T follicular helper cell (primary cell): ENCODE measurements at places on chromosomes 4 and X.

GRCh38 chrX:56789518-56790070, 60.6 kb downstream of the NBDY start:
- DNase-seq, result no peak

DNA sequence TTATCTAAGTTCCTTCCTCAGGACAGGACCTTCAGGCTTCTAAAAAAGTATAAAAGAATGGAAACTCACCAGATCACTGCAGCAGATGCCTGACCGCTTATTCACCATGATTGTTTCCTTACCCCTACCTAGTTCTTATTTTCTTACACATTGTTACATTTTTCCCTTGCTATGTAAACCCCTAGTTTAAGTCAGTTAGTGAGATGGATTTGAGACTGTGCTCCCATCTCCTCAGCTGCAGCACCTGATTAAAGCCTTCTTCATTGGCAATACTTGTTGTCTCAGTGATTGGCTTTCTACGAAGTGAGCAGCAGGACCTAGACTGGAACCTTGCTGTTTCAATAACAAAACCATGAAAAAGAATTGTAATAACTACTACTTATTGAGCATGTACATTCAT, 4.7 kb downstream of the SPARCL1 start:
- no peak for DNase-seq

- DNase-seq, result no peak
Observed at GRCh38 chr4:132085105-132085504, 1064.0 kb upstream of the PCDH10 start.

GRCh38 chrX:13535376-13536165, 33.8 kb upstream of the EGFL6 start:
- DNase-seq, result no peak

DNA sequence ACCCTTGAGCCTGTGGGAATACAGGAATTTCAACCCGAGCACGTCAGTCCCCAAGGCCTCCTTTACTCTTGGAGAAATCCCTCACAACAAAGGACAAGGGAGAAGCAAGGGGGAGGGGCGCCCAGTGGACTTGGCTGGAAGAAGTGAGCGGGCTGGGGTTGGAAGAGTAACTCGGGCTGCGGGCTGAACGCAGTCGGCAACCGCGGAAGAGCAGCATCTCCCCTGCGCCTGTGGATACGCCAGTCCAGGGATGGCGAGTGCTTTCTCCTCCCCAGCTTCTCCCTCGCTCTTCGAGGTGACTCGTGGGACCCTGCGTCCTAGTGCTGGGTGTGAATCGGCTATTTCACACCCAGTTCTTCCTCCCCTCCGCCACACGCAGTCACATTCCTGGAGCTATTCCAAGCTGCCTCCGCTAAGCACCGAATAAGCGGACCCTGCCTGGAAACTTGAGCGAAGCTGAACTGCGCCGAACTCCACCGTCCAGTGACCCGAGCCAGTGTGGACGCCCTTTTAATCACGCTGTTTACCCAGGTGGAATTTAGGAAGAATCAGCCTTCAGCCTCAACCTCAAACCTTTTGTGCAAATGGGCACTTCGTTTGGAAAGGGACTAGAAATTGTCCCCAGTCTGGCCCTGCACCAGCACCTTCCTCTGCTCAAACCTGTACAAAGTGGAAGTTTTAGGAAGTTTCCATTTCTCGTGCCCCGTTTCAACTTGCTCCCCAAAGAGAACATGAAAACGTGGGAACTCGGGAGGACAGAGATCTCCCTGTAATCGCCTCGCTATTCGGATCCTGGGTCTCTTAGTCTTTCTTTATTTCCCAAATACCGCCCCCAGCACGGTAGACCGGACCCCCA, 64.3 kb upstream of the WDR17 start:
- no peak for DNase-seq

DNA sequence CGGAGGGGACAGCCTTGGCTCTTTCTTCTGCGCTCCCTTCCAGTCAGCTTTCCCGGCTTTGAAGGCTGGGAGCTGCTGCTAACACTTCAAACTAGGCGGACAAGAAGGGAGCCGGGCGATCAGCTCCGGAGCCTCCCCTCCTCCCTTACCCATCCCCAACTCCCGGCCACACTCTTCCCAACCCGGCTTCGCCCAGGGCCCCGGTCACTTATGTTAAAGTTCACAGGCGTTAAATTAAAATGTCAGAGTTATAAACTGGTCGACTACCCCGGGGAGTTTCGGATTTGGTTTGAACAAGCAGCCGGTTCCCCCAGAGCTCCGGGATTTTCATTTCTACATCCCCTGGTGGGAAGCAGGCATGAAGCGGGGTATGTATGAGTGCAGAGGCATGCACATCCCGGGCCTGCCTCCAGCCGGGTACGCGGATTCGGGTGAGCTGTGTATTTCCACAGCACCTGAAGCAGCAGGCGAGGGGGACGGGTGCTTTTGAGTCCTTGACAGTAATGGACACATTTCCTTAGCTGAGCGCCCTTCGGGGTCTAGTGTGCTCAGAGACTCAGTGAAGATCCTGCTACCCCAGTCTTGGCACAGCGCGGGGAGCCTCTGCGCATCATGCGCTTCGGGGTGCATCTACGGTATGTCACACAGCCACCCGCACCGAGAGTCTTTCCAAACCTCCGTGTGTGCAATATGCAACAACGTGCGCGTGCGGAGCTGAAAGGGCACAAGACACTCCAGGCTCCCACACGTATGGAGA, 880 bp downstream of the UNC5C start:
- DNase-seq, result no peak

DNA sequence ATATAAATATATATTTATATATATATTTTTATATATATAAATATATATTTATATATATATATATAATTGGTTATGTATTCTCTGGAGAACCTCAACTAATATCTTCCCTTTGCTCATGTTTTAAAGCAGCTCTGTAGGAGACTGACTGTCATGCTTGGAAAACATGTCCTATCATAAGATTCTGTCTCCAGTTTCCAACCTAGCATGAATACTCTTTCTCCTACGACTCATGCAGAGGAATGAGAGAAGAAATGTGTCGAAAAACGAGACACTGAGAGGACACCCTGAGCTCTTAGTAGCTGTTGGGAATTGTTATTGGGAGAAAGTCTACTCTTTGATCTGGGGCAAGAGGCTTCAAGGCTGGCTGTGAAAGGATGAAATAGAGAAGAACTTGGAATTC, 166.5 kb upstream of the SLIT2 start:
- no peak for DNase-seq

GRCh38 chr4:124455671-124456070, 256.9 kb downstream of the ANKRD50 start:
- DNase-seq, result no peak

GRCh38 chrX:118655561-118656246, 71.7 kb upstream of the IL13RA1 start:
- no peak for DNase-seq

DNA sequence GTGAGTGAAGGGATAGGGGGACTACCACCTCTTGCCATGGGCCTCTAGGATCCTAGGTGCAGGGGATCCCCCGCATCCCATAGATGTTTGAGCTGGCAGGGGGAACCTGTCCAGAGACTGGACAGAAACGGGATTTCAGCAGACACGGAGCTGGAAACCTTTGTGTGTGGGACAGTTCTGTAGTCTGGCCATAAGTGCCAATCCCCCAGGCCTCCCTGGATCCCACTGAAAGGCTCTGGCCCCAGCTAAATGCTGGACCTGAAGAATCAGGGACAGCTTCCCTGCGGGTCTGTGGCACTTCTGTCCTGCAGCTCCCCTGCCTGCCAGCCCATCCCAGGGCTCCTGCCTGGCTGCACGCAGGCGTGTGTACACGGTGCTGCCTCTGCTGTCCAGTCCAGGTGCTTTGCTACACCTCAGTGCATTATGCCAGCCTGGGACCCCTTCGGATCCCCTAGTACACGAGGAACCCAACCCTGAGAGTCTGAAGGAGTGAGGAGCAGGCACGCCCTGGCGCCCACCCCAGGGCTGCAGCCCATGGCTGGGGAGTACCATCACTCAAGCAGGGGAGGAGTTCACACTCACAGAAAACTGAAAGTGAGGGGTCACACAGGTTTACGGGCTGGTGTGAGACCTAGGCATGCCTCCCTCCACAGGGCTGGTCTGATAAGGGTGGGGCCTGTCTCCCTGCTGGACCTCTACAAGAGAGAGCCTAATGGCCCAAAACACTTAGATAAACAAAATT, 703.0 kb downstream of the ARAP2 start:
- DNase-seq, result no peak

GRCh38 chr4:114237997-114238396, 258.6 kb upstream of the ARSJ start:
- DNase-seq, result no peak

- no peak for DNase-seq
Observed at GRCh38 chr4:32073542-32073941, 1353.4 kb downstream of the PCDH7 start.

DNA sequence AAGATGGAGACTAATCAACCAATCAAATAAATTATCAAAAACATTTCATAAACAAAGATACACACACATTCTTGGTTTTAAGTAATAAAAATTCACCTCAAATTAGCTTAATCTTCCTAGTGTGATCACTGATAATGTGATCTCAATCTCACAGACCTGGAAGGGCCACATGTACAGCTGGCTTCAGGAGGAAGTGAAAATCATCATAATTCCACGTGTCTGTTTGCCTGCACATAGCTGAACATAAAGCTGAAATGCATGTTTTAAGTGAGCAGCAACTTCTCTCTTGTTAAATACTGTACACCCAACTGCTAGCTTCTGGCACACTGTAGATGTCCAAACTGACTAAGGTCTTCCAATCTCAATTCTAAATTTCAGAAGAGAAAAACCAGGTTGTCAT, 53.8 kb downstream of the ARHGAP6 start:
- no peak for DNase-seq

GRCh38 chrX:28180096-28180495, 198.8 kb upstream of the DCAF8L1 start:
- no peak for DNase-seq

GRCh38 chrX:115912372-115912897, 258.1 kb upstream of the AGTR2 start:
- no peak for DNase-seq

- no peak for DNase-seq
Observed at GRCh38 chrX:63784902-63785707, at the start of gene ARHGEF9. Gene ARHGEF9, minus strand, starts transcription at chrX:63785214. Its CDS starts 69 bp downstream, at chrX:63785145.

GRCh38 chr4:797066-797465, 28.9 kb downstream of the CPLX1 start:
- no peak for DNase-seq

GRCh38 chr4:121789960-121790829, 10.9 kb upstream of the EXOSC9 start:
- no peak for DNase-seq

DNA sequence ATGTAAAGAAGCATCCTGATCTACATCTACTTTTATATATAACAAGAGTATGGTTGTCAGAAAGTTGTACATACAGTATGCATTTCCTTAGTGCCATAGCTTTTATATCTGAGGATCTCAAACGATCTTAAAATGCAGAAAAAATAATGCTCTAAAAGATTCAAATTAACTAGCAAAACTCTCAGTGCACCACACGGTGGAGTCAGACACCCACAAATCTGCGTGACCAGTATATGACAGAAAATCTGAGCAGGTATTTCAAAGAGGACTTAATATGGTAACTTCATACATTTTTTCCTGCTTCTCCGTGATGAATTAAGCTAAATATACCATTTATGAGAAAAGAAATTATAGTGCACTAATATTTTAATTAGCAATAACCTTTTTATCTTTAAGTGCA, 803.0 kb downstream of the DMD start:
- no peak for DNase-seq

DNA sequence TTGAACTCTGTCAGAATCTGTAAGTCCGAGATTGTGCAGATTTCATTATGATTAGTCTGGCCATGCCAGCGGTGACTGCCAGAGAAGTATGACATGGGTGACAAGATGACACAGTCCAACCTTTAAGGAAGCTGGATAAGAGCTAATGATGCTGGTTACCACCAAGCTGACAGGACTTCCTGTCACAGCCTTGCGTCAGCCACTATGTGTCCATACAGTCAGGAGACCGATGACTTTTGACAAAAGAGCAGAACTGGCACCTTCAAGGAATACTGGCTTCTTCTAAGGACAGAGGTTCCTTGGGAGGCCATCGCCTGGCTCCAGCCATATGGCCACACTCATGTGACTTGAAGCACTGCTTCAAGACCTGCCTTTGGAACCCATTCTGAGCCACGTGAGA, 67.2 kb upstream of the TFDP3 start:
- DNase-seq, result no peak

GRCh38 chr4:147749811-147750321, 18.0 kb downstream of the ARHGAP10 start:
- DNase-seq, result no peak

DNA sequence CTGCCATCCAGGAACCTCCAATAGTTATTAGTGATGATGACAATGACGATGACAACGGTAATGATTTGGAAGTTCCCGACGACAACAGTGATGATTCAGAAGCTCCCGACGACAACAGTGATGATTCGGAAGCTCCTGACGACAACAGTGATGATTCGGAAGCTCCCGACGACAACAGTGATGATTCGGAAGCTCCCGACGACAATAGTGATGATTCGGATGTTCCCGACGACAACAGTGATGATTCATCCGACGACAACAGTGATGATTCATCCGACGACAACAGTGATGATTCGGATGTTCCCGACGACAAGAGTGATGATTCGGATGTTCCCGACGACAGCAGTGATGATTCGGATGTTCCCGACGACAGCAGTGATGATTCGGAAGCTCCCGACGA, 14.7 kb downstream of the CXCR3 start:
- DNase-seq, result no peak
